Stimulated activated CD4-positive, alpha-beta T cell treated with anti-CD3 and anti-CD28 coated beads, Interleukin-1b, Interleukin-23, amount 100 ng/mL, for 4 hours (primary cell): ENCODE measurements at places on chromosomes 6 and 20.

DNA sequence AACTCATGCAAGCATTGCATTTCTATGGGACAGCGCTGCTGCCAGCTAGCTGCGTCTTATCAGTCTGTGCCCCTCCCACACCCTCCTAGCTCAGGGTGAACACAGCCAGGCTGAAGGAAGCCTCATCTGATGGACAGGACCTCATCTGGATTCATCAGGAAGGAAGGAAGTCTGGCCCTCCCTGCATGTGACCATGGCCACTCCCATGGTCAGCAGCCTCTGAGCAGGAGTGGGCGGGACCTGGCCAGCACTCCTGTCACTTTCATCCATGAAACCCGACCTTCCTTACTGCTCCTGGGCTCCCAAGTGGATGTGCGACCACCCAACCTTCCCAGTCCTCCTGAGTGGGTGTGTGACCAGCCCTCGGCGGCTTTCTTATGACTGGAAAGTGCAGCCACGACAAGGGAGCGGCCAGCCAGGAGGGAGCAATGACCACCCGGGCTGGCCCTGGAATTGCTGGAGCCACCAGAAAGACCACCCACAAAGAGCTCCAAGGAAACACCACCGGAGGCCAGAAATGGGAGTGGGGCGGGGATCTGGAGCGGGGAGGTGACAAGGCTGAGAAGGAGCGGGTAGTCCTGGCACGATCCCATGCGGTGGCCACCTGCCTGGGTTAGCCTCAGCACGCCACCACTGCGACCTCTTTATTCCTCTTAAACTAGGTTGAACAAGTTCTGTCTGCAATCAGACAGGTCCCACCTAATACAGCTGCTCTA, 241.2 kb downstream of the TTLL2 start:
- no peak for DNase-seq

- DNase-seq = no peak
Observed at GRCh38 chr6:43744491-43744890, 25.5 kb upstream of the VEGFA start.

DNA sequence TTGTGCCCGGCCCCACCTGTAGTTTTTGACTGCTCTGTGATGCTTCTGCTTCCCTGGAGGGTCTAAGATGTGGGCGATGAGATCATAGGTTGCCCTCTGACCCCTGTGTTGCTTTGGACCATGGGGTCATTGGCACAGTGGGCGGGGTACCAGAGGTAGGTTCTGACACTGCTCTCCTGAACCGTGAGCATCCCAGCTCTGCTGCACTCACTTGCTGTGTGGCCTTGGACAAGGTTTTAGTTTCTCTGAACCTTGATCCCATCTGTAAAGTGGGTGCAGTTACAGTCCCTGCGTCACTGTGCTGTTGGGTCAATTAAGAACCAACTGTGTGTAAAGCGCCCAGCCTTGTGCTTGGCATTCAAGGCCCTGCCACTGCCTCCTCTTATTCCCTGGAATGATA, 30.9 kb downstream of the SRC start:
- DNase-seq = no peak

DNA sequence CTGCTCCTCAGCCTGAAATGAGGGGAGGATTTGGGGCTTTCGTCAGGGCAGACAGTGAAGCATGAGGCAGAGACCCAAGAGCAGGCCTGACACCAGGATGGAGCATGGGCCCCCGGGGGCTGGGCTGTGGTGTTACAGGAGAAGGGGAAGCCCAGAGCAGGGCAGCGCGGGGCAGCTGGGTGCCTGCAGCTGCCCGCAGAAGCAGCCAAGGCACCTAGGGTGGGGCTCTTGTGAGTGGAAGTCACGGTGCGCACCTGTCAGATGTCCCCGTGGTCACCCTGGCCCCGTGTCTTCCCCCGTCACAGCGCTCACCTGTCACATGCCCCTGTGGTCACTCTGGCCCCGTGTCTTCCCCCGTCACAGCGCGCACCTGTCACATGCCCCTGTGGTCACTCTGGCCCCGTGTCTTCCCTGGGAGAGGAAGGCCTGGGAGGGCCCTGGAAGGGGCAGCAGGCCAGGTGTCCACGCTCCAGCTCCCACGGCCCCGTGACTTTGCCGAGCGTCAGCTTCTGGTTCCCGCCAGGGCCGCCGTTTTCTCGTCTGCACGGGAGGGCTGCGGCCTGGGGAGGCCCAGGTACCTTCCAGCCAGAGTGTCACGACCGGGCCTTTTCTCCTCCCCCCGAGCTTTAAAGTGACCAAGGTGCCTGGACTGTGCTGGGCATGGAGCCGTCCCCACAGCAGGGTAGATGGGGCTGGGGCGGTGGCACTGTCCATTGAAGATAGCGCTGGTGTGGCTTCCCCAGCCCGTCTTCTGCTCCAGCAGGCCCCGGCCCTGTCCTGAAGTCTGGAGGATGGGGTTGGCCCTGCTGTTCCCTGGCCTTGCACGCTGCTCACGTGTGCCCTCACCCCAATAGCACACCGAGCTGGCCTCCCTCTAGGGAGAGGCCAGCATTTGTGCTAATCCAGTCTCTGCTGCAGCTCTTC, 9.4 kb downstream of the ARFGAP1 start:
- no peak for DNase-seq

- DNase-seq = no peak
Observed at GRCh38 chr6:104633125-104633524, 226.6 kb downstream of the HACE1 start.

- peak; percentile 49 for DNase-seq
Observed at GRCh38 chr20:62929051-62929538, 2.8 kb upstream of the DIDO1 start.
